ENCODE measurements at places on chromosomes 7 and 10. TPM values are rescaled to one million over a fixed set of nuclear protein-coding genes. Genes with fewer than 3 reads are reported as not detected.

ARHGAP22 gene
- 6.2 TPM for total RNA-seq

GJD4 gene
- not detected for total RNA-seq

- peak; percentile 27 for DNase-seq
- H3K4me3 ChIP-seq = no peak overlapping the region
- H3K27me3 ChIP-seq = no peaks in the 10 kb centered on the region
- peaks cover 25% of the 10 kb centered on the region for H3K36me3 ChIP-seq
- H3K4me1 ChIP-seq = no peaks in the 10 kb centered on the region
Measured at GRCh38 chr10:68348265-68348741, 15.6 kb upstream of the PBLD start.

DNA sequence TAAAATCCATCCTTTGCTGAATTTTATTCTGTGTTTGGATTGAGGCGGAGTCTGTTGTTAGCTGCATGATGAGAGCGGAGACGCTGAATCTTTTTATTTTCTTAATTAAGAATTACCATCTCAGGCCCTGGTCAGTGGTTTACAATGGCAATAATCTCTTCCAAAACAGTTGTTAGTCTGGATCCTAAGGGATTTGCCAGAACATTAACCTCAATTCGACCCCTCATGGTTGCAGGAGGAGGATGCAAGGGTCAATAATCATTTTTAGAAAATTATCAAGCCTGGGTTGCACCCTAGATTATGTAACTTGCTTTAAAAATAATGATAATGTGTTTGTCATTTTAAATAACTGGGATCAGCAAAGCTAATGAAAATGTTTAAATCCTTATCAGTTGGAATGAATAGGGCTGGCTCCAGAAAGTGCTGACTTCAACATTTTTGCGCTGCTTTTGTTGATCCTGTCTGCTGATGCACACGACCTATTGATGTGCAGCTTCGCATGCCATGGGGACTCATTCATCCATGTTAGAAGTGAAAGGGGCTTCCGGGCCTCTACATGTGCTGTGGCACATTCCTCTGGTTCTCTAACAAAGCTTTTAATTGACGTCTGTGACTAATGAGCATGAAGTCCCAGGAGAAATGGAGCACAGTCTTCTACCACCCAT lies 80.7 kb upstream of the KIAA1217 start:
- no peaks in the 10 kb centered on the region for H3K4me1 ChIP-seq
- no peak overlapping the region for H3K4me3 ChIP-seq
- no peaks in the 10 kb centered on the region for H3K27me3 ChIP-seq
- no peaks in the 10 kb centered on the region for H3K36me3 ChIP-seq

GRCh38 chr7:126569402-126569801 lies 683.3 kb downstream of the GRM8 start:
- peak; percentile 2 for DNase-seq
- no peaks in the 10 kb centered on the region for H3K27me3 ChIP-seq
- no peak overlapping the region for H3K27ac ChIP-seq
- no peaks in the 10 kb centered on the region for H3K36me3 ChIP-seq
- H3K4me3 ChIP-seq = no peak overlapping the region
- H3K4me1 ChIP-seq = peaks cover under 1% of the 10 kb centered on the region

DNA sequence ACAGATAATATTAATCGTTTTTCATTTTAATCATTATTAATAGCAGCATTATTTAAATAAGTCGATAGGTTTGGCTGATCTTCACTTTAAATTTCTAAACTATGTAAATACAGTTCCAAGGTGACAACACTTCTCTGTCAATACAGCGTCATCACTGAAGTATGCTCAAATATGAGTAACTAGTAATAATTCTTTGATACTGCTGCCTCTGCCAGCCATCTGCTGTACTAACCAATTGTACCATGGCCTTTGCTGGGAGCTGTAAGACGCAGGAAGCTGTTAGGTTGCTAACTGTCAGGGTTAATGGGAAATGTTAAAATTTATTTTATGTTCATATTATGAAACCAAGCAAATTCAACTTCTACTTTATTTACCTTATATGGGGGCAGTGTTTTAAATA lies 1650.5 kb upstream of the LRRTM3 start:
- H3K4me1 ChIP-seq = no peaks in the 10 kb centered on the region
- no peak for DNase-seq
- H3K4me3 ChIP-seq = no peak overlapping the region
- H3K36me3 ChIP-seq = no peaks in the 10 kb centered on the region

DNA sequence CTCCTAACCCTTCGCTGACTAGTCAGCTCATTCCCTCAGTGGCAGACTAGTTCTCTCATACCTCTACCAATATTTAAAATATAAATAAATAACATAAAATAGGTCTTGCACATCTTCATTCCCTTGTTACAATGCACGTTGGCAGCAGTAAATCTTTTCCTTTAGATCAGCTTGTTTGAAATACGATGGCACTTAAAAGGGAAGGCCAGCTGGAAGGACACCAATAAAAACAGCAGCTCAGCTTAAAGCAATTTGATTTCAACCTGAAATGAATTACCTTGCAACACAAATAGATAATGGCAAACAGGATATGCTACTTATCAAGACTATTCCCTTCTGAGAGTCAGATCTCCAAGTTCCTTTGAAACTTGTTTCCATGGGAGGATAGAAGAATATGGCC lies 321.8 kb downstream of the GFRA1 start:
- H3K36me3 ChIP-seq = no peaks in the 10 kb centered on the region
- no peak overlapping the region for H3K4me3 ChIP-seq
- DNase-seq = peak; percentile 10
- H3K4me1 ChIP-seq = peaks cover 15% of the 10 kb centered on the region
- H3K27me3 ChIP-seq = no peaks in the 10 kb centered on the region
